ENCODE measurements at places on chromosomes 2 and 18.
A peak's percentile ranks its signal among the peaks of the same experiment; 100 is the strongest.

GRCh38 chr2:192828947-192829346, 634.2 kb upstream of the TMEFF2 start:
- DNase-seq: no peak

DNA sequence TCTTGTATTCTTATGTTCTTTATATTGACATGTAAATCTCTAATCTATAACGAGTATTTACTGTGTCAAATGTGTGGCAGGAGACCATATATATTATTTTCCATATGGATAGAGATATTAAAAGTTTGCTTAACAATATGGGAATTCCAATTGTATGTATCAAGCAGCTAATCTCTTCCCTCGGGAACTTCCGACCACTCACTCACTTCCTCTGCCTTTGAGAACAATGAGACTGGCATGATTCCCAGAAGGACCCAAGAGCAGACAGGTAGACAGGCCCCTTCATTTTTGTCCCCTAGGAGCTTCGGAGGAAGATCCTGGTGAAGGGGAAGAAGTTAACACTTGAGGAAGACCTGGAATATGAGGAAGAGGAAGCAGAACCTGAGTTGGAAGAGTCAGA, 24.1 kb downstream of the PLCD4 start:
- no peak for DNase-seq

DNA sequence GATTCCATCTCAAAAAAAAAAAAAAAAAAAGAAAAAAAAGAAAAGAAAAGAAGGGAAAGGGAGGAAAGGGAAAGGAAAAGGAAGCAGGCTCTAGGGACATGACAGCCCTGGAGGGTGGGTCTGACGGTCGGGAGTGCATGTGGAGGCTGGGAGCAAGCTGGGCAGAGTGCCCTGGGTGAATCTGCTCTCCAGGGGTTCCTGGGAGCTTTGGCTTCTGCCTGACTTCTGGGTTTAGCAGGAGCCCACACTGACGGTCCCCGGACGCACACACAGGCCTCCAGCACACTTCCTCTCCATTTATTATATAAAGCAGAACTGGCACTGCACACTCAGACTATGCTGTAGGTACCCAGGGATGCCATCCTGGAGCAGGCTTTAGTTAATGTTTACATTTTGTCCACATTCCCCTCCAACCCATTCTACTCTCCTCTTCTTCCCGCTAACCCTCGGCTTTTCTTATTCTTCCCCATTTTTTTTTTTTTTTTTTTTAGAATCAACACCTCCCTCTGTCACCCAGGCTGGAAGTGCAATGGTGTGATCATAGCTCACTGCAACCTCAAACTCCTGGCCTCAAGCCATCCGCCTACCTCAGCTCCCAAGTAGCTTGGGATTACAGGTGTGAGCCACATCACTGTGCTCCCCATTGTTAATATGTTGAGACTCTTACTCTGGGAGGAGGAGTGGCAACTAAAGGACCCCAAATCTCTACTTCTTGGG, 151.1 kb upstream of the SLC1A4 start:
- no peak for DNase-seq

DNA sequence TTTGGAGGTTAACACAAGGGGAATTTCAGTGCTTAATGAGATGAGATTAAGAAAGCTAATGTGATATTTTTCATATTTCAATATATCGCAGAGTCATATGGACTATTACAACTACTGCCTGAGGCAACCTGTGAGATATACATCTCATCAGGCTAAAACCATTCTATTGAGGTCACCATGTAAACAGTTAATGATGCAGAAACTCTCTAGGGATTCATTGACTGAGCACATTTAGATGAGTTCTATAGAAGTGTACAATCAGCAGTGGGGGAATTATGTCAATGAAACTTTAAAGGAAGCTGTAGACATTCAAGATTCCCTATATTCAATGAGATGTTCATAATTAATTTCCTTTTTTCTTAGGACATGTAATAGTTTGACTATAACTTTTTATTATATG, 687.4 kb upstream of the SYT4 start:
- no peak for DNase-seq

- peak; percentile 20 for DNase-seq
Measured at GRCh38 chr18:36412778-36413177, 115.3 kb downstream of the FHOD3 start.

- no peak for DNase-seq
Measured at GRCh38 chr2:111191877-111192276, 71.2 kb downstream of the BCL2L11 start.

- DNase-seq: no peak
Measured at GRCh38 chr2:129723277-129724020, 256.0 kb upstream of the RAB6C start.

DNA sequence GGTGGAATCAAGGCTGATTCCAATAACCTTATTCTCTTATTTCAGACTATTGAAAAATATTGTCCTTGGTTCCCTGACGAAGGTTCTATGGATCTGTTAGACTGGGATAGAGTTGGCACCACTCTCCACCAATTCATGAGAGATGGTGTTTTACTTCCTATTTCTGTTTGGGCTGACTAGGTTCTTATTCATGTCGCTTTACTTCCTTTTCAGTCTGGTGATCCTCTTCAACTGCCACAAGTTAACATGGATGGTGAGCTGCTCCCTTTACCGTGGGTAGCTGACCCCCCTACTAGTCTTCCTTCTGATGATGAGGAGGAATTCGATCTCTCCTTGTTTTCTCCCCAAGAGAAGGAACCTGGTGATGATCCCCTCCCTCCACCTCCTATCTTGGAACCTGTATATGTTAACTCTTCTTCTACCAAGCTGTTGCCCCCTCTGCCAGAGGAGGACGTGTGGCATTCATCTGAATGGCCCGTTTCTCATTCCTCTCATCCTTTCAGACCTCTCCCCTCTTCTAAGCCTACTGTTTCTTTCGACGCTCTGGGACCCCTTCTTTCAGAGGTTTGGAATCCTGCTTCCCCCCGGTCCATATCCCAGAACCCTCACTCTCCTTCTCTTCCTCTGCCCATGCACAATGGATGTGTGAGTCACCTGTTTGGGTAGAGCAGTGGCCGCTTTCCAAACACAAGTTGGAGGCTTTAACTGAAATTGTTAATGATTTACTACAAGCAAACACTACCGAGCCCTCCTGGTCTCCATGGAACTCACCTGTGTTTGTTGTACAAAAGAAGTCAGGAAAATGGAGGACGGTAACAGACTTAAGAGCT, 13.5 kb upstream of the CNOT11 start:
- peak; percentile 86 for DNase-seq

- no peak for DNase-seq
Measured at GRCh38 chr2:192267484-192267883, 72.8 kb upstream of the TMEFF2 start.

DNA sequence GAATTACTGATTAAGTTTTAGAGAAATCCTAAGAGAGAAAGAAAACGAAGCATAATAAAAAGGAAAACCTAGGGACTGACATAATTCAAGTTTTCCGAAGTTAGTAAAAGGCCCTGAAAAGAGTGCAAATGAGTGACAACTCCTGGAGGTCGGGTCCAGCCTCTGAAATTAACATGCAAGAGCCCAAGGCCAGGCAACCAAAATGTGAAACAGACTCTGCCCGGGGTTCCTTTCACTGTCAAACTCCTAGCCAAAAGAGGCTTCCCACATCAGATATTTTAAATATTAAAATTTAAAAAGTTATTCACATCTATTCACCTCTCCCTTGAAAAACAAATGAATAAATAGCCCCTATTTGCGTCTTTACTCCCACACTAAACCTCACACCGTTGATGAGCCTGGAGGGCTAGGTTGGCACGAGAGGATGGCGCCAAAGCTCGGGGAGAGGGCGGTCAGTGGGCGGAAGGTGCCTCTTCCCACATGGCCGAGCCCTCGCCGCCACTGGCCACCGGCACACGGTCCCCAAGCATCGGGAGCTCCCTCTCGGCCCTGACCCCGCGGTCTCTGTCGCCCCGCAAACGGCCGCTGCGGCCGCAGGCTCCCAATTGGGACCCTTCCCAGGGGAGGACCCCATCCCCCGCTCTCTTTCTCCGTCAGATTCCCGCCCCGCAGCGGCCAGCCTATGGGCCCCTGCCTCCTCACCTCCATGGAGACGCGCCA, 630 bp downstream of the PPM1G start:
- DNase-seq: peak; percentile 15

GRCh38 chr2:239355139-239355538, 45.7 kb downstream of the HDAC4 start:
- DNase-seq: no peak

GRCh38 chr2:219718066-219718465, 90.6 kb downstream of the SLC4A3 start:
- DNase-seq: no peak

DNA sequence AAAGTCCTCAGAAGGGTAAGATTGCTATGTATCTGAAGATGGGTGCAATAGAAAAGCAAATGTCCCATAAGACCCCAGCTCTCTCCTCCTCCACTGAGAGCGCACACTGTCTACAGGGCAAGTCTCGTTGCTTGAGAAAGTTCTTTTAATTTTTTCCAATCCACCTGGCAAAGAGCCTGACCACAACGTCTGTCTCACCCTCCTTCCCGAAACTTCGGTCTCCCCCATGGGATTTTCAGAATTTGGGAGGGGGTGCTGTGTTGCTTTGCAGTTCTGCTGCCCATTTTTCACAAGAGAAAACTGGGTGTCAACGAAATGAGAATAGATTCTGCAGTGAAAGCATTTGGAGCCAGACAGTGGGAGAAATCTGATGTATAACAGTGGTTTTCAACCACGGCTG, 40.4 kb downstream of the SERTAD2 start:
- DNase-seq: no peak

GRCh38 chr18:43661570-43661969, 384.3 kb upstream of the SYT4 start:
- peak; percentile 1 for DNase-seq

- no peak for DNase-seq
Measured at GRCh38 chr18:8779251-8779650, 73.9 kb downstream of the MTCL1 start.

DNA sequence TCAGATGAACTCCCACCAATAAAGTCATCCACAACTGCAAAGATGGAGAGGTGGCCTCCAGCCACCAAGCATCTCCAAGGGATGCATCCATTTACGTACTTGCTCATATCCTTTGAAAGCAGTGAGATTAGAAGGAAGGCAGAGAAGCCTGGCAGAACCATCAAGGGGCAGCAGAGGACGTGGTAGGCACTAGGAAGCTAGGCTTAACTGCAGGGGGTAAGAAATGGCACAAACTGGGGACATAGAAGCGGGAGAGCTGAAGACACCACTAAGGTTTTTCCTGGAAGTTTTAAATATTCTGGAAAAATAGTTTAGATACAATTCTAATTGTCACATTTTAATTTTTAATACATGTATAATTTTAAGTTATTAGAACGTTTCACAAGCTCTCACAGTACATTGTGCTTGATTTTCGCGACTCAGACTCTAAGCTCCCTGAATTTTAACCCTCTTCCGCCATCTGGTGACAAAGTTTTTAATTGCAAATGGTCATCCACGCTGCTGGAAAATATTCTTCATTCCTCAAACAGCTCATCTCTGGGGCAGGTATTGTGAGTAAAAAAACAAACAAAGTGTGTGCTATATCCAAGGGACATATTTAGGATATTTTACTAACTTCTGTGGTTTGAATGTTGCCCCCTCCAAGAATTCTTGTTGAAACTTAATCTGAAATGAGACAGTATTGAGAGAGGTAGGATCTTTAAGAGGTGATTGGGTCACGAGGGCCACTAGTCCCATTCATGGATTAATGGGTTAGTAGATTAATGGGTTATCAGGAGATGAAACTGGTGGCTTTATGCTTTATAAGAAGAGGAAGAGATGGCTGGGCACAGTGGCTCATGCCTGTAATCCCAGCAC, 1.6 kb upstream of the PSTPIP2 start:
- peak; percentile 81 for DNase-seq

DNA sequence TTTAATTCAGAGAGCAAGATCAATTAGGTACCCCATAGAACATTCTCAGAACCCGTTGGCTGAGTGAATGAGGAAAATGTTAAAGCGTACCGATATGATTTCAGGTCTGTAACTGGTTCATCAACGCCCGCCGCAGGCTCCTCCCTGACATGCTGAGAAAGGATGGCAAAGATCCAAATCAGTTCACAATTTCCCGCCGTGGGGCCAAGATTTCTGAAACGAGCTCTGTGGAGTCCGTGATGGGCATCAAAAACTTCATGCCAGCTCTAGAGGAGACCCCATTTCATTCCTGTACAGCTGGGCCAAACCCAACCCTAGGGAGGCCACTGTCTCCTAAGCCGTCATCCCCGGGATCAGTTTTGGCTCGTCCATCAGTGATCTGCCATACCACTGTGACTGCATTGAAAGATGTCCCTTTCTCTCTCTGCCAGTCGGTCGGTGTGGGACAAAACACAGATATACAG, 7.3 kb downstream of the TGIF1 start:
- no peak for DNase-seq

DNA sequence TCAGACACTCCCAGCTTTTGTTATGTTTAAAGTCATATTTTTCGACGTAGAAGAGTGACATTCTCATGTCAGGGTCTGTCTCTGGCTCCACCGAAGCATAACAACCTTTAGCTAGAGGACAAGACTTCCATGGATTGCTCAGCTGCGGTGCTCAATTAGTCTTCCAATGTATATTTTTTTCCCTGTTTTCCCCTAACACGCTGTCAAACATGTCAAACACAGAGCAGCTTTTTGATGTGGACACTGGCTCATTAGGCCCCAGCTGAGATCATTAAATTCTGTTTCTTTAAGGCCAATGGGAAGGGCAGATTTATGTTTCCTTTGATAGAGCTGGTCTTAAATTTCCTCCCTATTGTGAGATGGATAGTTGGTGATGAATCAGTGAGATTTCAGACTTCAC, 525.4 kb downstream of the PIK3C3 start:
- no peak for DNase-seq

GRCh38 chr2:109645412-109646184, 31.4 kb downstream of the SOWAHC start:
- peak; percentile 16 for DNase-seq

- no peak for DNase-seq
Measured at GRCh38 chr2:128644718-128645256, 326.1 kb upstream of the HS6ST1 start.

- DNase-seq: no peak
Measured at GRCh38 chr18:55786651-55787272, 198.8 kb upstream of the TCF4 start.

GRCh38 chr2:127769587-127769986, 41.4 kb downstream of the WDR33 start:
- DNase-seq: no peak

GRCh38 chr2:165505514-165505913, 36.0 kb downstream of the CSRNP3 start:
- no peak for DNase-seq

GRCh38 chr18:78292618-78293380, 686.8 kb upstream of the SALL3 start:
- no peak for DNase-seq

- DNase-seq: peak; percentile 75
Measured at GRCh38 chr18:58194028-58194427, 150.0 kb downstream of the NEDD4L start.

- DNase-seq: no peak
Measured at GRCh38 chr2:792687-793086, 115.5 kb upstream of the TMEM18 start.

Data from small intestine (tissue), 16 donors.